ENCODE measurements at places on chromosomes 5 and 9. TPM values are rescaled to one million over a fixed set of nuclear protein-coding genes. Genes with fewer than 3 reads are reported as not detected.

- H3K27me3 ChIP-seq: peaks cover 5% of the 10 kb centered on the region
- no peaks in the 10 kb centered on the region for H3K36me3 ChIP-seq
- H3K27ac ChIP-seq: no peak overlapping the region
- H3K4me3 ChIP-seq: no peak overlapping the region
- DNase-seq: no peak
Observed at GRCh38 chr5:180102636-180103035, 31.1 kb upstream of the RNF130 start.

The TXN gene
- total RNA-seq: 156 TPM

DNA sequence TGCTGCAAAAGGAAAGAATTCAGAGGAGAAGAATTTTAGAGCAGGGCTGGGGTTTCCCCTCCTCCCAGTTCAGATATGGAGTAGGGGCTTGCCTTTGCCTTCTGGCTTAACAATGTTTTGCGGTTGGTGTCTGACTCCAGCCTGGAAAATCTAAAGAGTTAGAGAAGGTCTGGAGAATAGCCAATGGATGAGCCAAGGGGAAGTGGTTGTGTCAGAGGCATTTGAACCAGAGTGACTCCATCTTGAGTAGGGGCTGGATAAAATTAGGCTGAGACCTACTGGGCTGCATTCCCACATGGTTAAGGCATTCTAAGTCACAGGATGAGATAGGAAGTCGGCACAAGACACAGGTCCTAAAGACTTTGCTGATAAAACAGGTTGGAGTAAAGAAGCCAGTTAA lies 133.7 kb downstream of the DIRAS2 start:
- DNase-seq: no peak
- H3K27ac ChIP-seq: no peak overlapping the region
- no peaks in the 10 kb centered on the region for H3K27me3 ChIP-seq
- no peaks in the 10 kb centered on the region for H3K36me3 ChIP-seq
- no peak overlapping the region for H3K4me3 ChIP-seq

GRCh38 chr5:22063717-22064116 lies 789.4 kb downstream of the CDH12 start:
- H3K36me3 ChIP-seq: no peaks in the 10 kb centered on the region
- DNase-seq: no peak
- no peak overlapping the region for H3K4me3 ChIP-seq

The FBXL17 gene
- 14.9 TPM for total RNA-seq

The SLC25A2 gene
- total RNA-seq: 0.62 TPM

DNA sequence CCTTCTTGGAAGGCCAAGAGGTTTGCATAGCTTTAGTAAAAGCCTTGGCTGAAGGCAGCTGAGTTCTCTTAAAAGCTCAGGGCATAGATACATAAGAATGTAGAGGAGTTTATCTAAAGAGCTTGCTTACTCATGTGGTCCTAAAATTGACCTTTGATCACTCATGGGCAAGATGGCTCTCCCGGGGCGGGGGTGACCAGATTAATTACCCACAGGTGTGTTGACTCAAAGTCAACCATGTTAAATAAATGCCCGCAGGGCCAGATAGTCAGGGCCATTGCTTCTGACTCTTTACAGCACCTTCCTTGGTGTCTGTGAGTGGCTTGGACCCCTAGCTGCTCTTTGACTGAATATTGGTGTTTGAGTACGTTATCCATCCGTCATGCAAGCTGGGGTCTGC lies 33.1 kb upstream of the GHR start:
- no peak for DNase-seq
- H3K4me3 ChIP-seq: no peak overlapping the region
- H3K27me3 ChIP-seq: no peaks in the 10 kb centered on the region
- H3K4me1 ChIP-seq: no peaks in the 10 kb centered on the region

- H3K4me3 ChIP-seq: no peak overlapping the region
- no peaks in the 10 kb centered on the region for H3K4me1 ChIP-seq
- DNase-seq: no peak
- no peak overlapping the region for H3K27ac ChIP-seq
Observed at GRCh38 chr9:4962085-4962484, 23.0 kb upstream of the JAK2 start.

- no peak overlapping the region for H3K27ac ChIP-seq
- H3K36me3 ChIP-seq: no peaks in the 10 kb centered on the region
- H3K4me1 ChIP-seq: no peaks in the 10 kb centered on the region
- peak; percentile 21 for DNase-seq
Observed at GRCh38 chr9:135281151-135281550, 193.7 kb downstream of the OLFM1 start.

The PTGES gene
- 0.15 TPM for total RNA-seq

The PCDHGA2 gene
- total RNA-seq: 1.6 TPM

- no peak overlapping the region for H3K27ac ChIP-seq
- no peak for DNase-seq
- H3K36me3 ChIP-seq: no peaks in the 10 kb centered on the region
- no peaks in the 10 kb centered on the region for H3K27me3 ChIP-seq
- H3K4me1 ChIP-seq: peaks cover 9% of the 10 kb centered on the region
Observed at GRCh38 chr5:60546207-60546606, 153.8 kb downstream of the DEPDC1B start.

The NTRK2 gene
- total RNA-seq: not detected

DNA sequence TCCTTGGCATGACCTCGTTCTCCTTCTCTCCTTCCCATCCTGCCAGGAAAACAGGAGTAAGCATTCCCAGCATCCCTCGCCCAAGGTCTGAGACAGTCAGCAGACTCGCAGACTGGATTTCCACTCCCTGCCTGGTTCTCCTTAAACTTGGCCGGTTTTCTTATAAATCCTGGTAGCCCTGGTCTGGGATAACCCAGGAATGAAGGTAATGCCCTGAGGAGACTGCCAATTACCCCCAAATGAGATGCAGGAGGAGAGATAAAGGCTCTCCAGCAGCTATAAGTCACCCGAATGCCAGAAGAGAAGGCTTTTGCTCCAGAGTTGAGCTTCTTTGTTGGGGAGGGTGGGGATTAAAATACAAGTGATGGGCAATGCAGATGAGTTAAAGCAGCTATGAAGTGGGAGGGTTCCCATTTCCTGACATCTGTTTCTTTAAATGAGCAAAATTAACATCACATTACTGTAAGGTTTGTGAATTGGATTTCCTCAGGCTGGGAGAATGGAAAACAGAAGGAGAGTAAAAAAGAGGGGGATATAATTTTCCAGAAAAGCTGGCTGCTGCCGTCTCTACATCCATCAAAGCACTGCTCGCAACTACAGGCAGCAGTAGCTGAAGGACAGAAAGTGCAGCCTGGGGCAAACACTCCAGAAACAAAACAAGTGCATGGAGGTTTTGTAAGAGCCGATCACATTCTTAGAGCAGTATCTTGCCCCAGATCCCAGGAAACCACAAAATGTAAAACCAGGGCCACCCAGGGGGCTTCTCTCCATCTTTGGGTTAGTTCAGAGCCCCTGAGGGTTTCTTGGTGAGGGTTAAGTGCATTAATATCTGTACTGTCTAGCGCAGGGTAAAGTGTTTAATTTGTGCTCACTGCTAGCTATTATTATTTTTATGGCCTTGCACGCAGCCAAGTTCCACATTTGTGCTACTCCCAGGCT lies 177.6 kb upstream of the PANK3 start:
- H3K27ac ChIP-seq: no peak overlapping the region
- H3K27me3 ChIP-seq: peaks cover 5% of the 10 kb centered on the region
- no peaks in the 10 kb centered on the region for H3K36me3 ChIP-seq

The CAVIN4 gene
- total RNA-seq: 7.4 TPM

The EPB41L4B gene
- total RNA-seq: 0.41 TPM

GRCh38 chr5:157563373-157563928 lies 12.1 kb downstream of the ADAM19 start:
- H3K27me3 ChIP-seq: peaks cover 11% of the 10 kb centered on the region
- H3K27ac ChIP-seq: peak overlapping the region; percentile 81
- peak overlapping the region; percentile 78 for H3K4me3 ChIP-seq
- peaks cover 83% of the 10 kb centered on the region for H3K4me1 ChIP-seq
- DNase-seq: no peak

DNA sequence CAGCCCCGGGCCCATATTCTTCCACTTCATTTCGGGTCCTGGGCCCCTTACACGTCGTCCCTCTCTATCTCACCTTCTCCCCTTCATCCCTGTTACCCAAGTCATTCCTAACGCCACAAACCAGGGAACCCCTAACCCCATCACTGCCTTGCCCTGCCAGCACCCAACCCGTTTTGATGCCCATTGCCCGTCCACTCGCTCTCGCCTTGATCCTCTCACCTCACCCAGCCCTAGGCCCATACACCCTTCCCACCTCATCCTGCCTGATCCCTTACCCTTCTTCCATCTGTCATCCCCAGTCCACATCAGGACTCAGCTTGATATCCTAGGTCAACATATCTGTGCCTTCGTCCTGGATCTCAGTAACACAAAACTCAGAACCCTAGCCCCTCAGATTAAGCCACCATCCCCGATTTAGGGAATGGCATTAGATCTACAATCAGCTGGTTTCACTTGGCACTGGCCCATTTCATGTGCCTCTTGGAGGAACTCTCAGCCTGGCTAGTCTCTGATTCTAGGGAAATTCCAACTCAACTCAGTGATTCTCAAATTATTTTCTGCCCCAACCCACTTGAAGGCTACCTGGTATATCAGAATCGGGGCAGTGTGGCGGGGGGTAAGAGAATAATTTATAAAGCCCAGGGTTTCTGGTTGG lies 489 bp downstream of the CHMP5 start:
- DNase-seq: no peak
- peak overlapping the region; percentile 98 for H3K4me3 ChIP-seq
- H3K27ac ChIP-seq: peak overlapping the region; percentile 98

The TCOF1 gene
- 41.5 TPM for total RNA-seq

- no peak for DNase-seq
- H3K4me3 ChIP-seq: no peak overlapping the region
- H3K27ac ChIP-seq: no peak overlapping the region
- peaks cover 4% of the 10 kb centered on the region for H3K27me3 ChIP-seq
Observed at GRCh38 chr5:39461007-39461682, 36.4 kb upstream of the DAB2 start.

GRCh38 chr5:91651704-91652103 lies 268.6 kb upstream of the ARRDC3 start:
- H3K4me3 ChIP-seq: no peak overlapping the region
- no peaks in the 10 kb centered on the region for H3K4me1 ChIP-seq
- peaks cover 4% of the 10 kb centered on the region for H3K36me3 ChIP-seq
- no peak for DNase-seq
- no peak overlapping the region for H3K27ac ChIP-seq
- H3K27me3 ChIP-seq: no peaks in the 10 kb centered on the region

The GGTA1 gene
- total RNA-seq: 19.7 TPM

GRCh38 chr9:116942593-116943061 lies 255.5 kb downstream of the TRIM32 start:
- no peak overlapping the region for H3K4me3 ChIP-seq
- H3K4me1 ChIP-seq: peaks cover 14% of the 10 kb centered on the region
- DNase-seq: no peak

DNA sequence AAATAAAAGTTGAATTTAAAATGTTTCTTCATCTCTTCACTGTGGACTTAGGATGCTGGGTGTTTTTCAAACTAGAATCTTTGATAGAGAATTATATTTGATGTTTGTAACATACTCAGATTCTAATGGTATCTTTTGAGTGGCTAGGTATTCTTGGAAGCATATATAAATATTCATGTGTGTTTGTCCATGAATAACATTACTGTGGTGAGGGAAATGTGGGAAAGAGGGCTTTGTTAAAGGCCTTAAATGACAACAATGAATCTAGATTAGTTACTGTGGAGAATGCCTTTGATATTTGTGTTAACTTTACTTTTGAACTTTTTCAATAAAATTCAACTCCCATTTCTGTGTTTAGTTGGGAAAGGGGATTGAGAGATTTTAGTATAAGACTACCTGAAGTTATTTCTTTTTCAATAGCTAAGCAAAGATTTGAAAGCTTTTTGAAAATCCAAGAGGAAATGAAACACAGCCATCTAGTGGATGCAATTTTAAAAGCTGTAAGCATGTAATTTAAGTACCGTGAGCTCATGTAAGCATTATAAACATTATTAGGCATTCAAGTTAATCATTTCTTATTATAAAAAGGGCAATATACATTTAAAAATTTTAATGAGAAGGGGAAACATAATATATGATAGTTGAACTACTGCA lies 69.6 kb downstream of the CCDC171 start:
- no peak overlapping the region for H3K4me3 ChIP-seq
- H3K27me3 ChIP-seq: peaks cover 4% of the 10 kb centered on the region
- peaks cover 6% of the 10 kb centered on the region for H3K4me1 ChIP-seq

The ADCY2 gene
- total RNA-seq: 1.5 TPM

The QRFP gene
- not detected for total RNA-seq

DNA sequence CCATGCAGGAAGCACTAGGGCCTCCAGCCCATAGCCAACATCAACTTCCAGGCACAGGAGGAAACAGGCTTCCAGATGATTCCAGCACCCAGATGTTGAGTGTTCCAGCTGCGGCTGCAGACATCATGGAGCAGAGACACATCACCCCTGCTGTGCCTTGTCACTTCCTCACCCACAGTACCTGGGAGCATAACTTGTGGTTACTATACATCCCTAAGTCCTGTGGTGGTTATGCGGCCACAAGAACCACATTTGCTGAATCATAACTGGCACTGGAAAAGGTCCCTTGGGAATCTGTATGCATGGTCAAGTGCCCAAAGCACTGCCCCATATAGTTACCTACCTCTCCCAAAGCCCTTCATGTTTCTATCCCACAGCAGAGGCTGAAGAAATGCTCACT lies 56.6 kb downstream of the WHRN start:
- H3K4me3 ChIP-seq: no peak overlapping the region
- no peaks in the 10 kb centered on the region for H3K4me1 ChIP-seq
- H3K36me3 ChIP-seq: no peaks in the 10 kb centered on the region
- no peak for DNase-seq

The FOXD4 gene
- 0.49 TPM for total RNA-seq

The NUTM2G gene
- not detected for total RNA-seq

- peaks cover 8% of the 10 kb centered on the region for H3K4me1 ChIP-seq
- no peak overlapping the region for H3K27ac ChIP-seq
- no peaks in the 10 kb centered on the region for H3K27me3 ChIP-seq
- no peaks in the 10 kb centered on the region for H3K36me3 ChIP-seq
- no peak overlapping the region for H3K4me3 ChIP-seq
- no peak for DNase-seq
Observed at GRCh38 chr9:13034694-13035002, 244.8 kb downstream of the MPDZ start.

DNA sequence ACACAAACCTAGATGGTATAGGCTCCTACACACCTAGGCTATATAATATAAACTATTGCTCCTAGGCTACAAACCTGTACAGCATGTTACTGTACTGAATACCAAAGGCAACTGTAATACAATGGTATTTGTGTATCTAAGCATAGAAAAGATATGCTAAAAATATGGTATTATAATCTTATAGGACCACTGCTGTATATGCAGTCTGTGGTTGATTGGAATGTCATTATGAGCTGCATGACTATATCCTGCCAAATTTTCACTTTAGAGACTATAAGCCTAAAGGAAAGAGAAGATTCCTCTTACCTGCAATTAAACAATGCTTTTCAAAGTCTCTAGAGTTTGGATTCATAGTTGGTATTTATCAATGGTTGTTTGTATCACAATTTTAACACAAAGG lies 24.7 kb upstream of the ACOT12 start:
- H3K27ac ChIP-seq: no peak overlapping the region
- no peaks in the 10 kb centered on the region for H3K4me1 ChIP-seq
- peaks cover 11% of the 10 kb centered on the region for H3K36me3 ChIP-seq
- DNase-seq: no peak
- H3K27me3 ChIP-seq: no peaks in the 10 kb centered on the region
- no peak overlapping the region for H3K4me3 ChIP-seq

- peaks cover 6% of the 10 kb centered on the region for H3K27me3 ChIP-seq
- H3K4me3 ChIP-seq: peak overlapping the region; percentile 65
- H3K36me3 ChIP-seq: peaks cover 4% of the 10 kb centered on the region
- H3K27ac ChIP-seq: no peak overlapping the region
- H3K4me1 ChIP-seq: peaks cover 21% of the 10 kb centered on the region
Observed at GRCh38 chr5:181160-181559, 10.1 kb upstream of the LRRC14B start.

The PRR7 gene
- 0.97 TPM for total RNA-seq

GRCh38 chr5:113806904-113807303 lies 293.4 kb downstream of the YTHDC2 start:
- peaks cover 8% of the 10 kb centered on the region for H3K4me1 ChIP-seq
- DNase-seq: no peak
- no peak overlapping the region for H3K27ac ChIP-seq
- no peak overlapping the region for H3K4me3 ChIP-seq
- no peaks in the 10 kb centered on the region for H3K27me3 ChIP-seq

All from endothelial cell (in vitro differentiated cells).